ELF-1 (cell line): ENCODE measurements at places on chromosomes 2 and 18.

DNA sequence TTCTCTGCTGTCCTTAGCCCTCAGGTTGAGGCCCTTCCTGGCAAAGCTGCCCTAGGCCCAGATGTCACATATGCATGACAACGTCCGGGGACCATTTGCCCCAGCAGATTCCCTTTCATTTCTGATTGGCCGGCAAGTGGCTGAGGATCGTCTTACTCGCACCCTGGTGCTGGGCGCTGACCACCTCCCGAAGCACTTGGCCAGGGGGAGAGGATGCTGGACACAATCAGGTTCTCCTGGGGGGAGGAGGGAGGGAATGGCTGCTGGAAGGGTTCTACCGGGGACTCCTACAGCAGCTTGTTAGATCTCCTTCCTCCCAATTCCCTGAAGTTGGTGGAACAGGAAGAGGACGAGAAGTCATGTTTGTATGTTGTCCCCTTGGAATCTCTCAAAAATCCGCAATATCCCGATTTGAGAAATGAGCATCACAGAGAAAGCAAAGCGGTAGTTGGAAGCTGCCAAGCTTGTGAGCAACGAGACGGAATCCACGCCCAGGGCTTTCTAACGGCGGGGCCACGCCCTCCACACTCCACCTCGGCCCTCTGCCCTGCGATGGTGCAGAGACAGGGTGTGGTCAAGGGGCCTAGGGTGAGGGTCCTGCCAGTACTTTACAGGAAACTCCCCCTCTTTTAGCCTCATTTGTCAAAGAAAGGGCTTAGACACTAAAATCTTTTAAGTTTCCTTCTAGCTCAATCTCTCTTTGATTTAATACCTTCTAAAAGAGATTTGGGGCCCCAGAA lies 61.8 kb upstream of the YWHAQ start:
- peak; percentile 44 for DNase-seq

DNA sequence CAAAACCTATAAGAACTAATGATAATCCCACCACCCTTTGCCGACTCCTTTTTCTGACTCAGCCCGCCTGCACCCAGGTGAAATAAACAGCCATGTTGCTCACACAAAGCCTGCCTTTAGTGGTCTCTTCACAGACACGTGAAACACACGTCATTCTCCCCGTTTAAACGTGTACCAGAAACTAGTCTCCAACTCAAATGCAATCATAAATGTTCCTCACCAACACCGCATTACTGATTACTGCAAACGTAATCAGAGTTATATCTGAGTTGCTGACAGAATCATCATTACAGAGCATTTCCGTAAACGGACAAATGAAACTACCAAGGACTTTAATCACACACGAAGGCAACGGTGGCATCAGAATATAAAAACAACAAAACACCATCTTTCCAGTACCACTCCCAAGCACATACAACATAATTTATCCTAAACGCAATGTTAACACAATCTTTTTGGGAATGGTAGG lies 1.9 kb downstream of the CLK1 start:
- DNase-seq: peak; percentile 53

- DNase-seq: no peak
These were observed 22.1 kb upstream of the CNGA3 start for GRCh38 chr2:98324181-98324580.

DNA sequence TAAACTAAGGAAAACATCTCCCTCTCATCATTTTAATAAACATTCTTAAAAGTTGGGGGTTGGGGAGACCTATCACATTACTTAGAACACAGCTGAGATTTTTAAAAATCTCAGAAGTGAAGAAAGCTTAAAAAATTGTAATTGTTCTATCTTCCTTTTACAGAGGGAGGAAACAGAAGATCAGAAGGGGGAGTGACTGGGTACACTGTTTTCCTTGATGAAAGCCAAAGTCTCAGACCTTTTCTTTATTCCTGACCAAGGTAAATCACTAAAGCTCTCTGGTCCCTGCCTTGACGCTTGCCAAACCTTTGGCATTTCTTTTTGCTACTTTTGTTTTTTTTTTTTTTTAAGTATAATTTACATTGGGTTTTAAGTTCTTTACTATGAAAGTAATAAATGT lies 85.0 kb upstream of the DTNB start:
- DNase-seq: no peak

DNA sequence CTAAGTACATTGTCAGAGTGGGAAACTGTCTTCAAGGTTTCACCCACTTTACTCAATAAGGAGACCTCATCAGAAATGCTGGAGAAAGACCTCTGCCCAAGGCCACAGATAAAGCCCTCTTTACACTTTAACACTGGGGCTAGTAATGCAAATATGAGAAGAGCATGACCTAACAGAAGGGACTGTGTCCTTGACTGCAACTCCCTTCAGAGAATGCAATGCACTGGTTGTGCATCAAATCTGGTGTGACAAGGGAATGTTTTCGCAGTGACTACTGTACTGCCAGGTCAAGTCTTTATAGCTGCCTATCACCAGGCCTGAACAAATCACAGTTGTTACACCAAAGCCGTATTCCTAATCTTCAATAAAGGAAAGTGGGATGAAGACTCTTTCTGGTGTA lies 28.6 kb downstream of the CDH19 start:
- DNase-seq: no peak

GRCh38 chr2:213640738-213641425 lies 356.6 kb downstream of the SPAG16 start:
- DNase-seq: peak; percentile 31

DNA sequence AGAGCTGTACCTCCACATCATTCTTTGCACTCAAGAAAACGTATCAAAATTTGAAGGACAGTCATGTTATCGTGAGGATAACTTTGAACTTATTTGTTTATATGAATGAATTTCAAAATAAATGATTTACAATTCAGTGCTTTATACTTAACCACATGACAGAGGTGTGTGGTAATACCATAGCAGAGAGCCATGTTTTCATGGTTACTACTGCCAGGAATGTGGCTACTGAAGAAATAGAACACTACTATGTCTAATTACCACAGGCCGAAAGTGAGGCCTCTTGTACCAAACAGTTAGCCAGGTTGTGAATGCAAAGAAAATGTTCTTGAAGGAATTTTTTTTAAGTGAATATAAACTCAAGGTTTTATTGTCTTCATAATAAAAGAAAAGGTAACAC lies 49.2 kb downstream of the AAK1 start:
- DNase-seq: no peak

DNA sequence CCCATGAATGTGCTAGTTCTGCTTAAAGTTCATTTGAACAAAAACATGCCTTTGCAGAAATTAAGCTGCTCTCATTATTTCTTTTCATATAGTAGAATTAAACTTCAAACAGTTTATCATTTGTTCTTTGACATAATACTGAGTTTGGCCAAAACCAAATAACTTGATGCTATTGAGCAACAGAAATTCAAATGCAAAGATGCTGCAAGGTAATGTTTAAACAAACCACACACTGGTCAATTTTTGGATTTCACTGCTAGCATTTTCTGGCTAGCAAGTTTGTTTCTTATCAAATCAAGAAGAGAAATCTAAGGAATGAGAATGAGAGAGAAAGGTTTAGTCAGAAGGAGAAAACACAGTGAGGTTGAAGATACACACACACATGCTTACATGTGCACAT lies 80.0 kb downstream of the LYPD1 start:
- no peak for DNase-seq

DNA sequence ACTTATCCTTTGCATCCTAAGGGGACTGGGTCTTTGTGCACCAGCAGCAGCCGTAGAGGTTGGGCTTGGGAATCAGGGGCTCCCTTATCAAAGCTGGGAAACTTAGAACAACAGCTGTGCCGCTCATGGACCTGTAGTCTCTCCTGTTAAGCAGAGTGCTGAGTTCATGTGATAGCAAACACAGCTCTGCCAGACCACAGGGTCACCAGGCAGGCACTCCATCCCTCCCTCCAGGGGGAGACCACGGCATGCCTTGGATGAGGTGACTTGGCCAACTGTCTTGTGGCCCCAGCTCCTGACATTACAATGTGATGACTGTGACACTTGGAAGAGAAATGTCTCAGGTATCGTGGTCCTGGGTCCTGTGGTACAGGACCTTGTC lies 60.0 kb downstream of the DGKD start:
- DNase-seq: no peak

- peak; percentile 78 for DNase-seq
These were observed 204.5 kb downstream of the ZFP36L2 start for GRCh38 chr2:43021791-43022509.

GRCh38 chr18:32244881-32245280 lies 55.0 kb downstream of the MEP1B start:
- no peak for DNase-seq

DNA sequence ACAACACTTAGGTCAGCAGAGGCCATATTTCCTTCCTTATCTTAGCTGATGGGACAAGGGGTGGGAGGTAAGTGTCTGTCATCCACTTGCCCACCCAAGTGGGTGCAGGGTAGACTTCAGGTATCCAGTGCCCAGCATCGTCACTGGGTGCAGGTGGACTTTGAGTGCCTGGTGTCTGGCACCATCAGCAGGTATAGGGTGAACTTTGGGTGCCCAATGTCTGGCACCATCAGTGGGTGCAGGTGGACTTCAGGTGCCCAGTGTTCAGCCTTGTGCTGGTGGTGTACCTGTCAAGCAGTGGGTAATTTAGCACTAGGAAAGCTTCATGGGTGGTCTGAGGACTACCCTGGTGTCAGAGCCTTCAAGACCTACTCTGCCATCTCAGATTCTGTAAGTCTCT lies 175.6 kb downstream of the SEPTIN10 start:
- no peak for DNase-seq

DNA sequence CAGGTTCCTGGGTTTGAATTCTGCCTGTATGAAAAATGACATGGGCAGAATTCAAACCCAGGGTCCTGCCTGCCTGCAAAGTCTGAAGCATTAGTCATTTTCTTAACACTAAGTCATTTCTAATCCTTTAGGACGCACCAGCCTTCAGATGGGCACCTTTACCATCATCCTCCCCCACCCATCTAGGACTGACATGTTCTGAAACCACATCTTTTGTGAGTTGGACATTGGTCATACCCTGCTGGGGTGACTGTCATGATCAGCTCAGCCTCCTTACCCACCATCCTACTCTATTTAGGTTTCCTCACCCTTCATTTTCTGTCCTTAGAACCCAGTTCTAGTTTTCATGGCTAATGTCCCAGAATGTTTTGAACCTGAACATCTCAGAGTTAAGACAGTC lies 104.9 kb downstream of the TRIB2 start:
- no peak for DNase-seq

- no peak for DNase-seq
These were observed 37.1 kb upstream of the SMAD7 start for GRCh38 chr18:48987821-48988220.
